ENCODE measurements at places on chromosomes 12 and 14.
A peak's percentile ranks its signal among the peaks of the same experiment; 100 is the strongest.

GRCh38 chr12:2344885-2345284 is 292.1 kb downstream of the CACNA1C start:
- DNase-seq, result no peak

DNA sequence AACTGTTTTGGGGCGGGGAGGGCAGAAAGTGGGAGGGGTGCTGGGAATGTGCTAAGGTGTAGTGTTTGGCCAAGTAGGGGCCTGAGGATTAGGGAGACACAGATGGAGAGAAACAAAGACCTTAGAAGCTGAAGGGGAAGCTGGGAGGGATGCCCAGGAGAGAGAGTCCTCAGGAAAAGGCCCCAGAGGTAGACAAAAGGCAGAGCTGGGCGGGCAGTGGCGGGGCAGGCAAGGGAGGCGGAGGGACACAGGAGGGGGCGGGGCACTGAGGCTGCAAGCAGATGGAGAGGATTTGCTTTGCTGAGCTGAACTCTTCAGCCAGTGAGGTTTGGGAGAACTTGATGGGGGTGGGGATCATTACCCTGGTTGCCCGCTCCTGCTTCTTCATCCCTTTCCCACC is 2.8 kb downstream of the PTMS start:
- DNase-seq, result no peak

DNA sequence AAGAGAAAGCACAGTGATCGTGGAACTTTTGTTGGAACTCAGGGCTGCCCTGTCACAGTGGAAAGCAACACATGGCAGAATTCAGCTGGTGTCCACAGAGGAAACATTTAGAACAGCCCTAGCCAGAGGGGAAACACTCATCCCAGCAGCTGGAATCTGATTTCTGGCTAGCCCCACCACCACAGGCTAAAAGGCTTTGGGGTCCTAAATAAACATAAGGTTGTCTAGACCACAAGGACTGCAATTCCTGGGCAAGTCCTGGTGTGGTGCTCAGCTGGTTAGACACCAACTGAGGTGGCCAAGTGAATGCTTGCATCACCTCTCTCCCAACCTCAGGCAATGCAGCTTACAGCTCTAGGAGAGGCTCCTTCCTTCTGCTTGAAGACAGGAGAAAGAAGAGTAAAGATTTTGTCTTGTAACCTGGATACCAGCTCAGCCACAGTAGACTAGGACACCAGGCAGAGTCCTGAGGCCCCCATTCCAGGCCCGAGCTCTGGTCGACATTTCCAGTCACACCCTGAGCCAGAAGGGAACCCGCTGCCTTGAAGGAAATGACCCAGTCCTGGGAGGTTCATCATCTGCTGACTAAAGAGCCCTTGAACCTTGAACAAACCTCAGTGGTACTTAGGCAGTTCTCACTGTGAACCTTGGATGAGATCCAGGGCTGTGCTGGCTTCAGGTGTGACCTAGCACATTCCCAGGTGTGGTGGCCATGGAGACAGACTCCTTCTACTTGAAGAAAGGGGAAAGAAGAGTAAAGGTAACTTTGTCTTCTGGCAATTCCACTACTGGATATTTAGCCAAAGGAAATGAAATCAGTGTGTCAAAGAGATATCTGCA is 85.4 kb upstream of the PLXNC1 start:
- DNase-seq, result no peak

DNA sequence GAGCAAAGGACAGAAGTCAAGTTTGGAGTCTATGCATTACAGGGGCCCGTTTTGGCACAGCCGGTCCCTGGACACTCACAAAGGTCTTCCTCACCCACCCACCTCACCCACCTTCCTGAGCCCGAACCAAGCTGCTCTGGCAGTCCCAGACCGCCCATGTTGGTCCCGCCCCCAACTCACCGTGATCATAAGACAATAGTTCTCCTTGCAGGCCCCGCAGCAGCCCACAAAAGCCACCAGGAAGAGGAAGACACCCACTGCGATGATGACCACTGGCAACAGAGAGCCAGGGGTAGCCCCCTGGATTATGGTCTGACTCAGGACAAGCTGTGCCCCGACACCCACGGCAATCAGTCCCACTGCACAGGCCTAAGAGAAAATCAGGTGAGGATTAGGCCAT is 1.8 kb downstream of the CD63 start:
- no peak for DNase-seq

DNA sequence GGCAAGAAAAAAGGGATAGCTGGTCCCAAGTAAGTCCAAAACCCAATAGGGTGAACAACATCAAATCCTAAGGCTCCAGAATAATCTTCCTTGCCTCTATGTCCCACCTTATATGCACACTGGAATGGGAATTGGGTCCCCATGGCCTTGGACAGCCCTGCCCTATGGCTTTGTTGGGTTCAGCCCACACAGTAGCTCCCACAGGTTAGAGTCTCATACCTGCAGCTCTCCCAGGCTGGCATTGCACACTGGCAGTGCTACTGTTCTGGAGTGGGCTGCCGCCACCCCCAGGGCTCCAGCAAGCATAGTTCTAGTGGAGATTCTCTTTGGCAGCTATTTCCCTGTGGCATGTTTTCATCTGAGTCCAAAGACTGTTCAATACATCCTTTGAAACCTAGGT is 352.4 kb upstream of the CLEC14A start:
- no peak for DNase-seq

GRCh38 chr14:96221109-96221650 is 16.5 kb downstream of the BDKRB2 start:
- DNase-seq, result no peak

- no peak for DNase-seq
Observed at GRCh38 chr12:32302218-32303173, 96.9 kb upstream of the FGD4 start.

DNA sequence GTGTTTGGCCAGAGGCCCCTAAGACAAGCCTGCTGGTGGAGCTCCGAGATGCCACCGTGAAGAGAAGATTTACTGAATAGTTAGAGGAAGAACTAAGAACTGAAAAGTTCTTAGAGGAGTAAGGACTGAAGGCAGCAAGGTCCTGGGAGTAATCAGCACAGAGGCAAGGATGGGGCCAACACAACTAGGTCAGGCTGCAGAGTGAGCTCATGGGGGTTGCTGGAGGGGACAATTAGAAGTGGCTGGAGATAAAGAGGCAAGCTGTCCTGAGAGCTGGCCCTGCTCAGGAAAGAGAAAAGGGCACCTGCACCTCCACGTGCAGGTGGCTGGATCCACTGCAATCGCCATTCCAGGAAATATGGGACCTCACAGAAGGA is 52.7 kb downstream of the NFKBIA start:
- no peak for DNase-seq

GRCh38 chr14:65222440-65222858 is 120.1 kb upstream of the MAX start:
- DNase-seq, result peak; percentile 27
